Activated CD8-positive, alpha-beta memory T cell treated with anti-CD3 and anti-CD28 coated beads for 48 hours (primary cell): ENCODE measurements at places on chromosomes 1 and 21.

DNA sequence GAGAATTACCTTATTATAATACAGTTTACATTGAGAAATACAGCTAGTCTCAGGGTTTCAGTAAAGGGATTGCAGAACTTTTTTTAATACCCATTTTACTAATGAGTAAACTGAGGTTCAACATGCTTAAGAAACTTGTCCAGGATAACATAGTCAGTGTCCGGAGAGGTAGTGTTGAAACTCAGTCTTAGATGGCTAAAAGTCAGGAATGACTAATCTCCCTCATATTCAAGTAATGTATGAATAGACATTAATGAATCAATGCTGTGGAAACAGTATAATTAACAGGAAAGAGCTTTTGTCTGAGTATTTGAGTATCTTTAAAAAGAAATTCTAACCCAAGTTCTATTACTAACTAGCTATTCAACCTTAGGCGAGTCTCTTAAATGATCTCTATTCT is 397.6 kb downstream of the PLA2G4A start:
- no peak for DNase-seq

- DNase-seq = no peak
These were observed 20.5 kb downstream of the CLCA4 start for GRCh38 chr1:86567341-86567740.

DNA sequence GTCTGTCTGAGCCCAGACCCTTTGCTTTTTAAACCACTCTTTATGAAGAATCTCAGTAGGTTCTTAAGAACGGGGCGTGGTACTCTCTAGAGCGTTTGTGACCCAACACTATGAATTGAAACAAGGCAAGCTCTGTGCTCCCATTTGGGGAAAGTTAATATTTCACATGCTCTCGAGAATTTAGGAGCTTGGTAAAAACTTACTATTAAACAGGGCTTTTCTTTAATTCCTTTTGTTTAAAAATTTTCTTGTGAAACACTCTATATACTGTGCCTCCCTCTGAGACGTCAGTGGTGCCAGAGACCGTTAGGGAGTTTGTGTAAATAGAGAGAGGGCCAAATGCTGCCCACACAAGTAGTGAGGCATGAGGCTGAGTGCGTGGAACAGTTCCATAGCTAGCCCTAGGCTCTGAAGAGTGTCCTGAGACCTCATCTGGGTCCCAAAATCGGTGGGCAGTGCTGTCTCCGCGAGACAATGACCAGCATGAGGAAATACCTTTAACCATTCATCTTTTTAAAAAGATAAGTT is 144.7 kb downstream of the ROR1 start:
- no peak for DNase-seq

GRCh38 chr1:116760996-116761665 is 6.9 kb downstream of the CD2 start:
- no peak for DNase-seq

- peak; percentile 65 for DNase-seq
These were observed 42.4 kb downstream of the CTNNBIP1 start for GRCh38 chr1:9867408-9868243.

GRCh38 chr1:117612517-117613248 is 6.8 kb downstream of the TENT5C start:
- DNase-seq = no peak

GRCh38 chr1:157803851-157804250 is 16.1 kb downstream of the FCRL1 start:
- DNase-seq = no peak
